AG04450 (cell line): ENCODE measurements at places on chromosomes 3 and 15. TPM values are rescaled to one million over a fixed set of nuclear protein-coding genes. Genes with fewer than 3 reads are reported as not detected.

DNA sequence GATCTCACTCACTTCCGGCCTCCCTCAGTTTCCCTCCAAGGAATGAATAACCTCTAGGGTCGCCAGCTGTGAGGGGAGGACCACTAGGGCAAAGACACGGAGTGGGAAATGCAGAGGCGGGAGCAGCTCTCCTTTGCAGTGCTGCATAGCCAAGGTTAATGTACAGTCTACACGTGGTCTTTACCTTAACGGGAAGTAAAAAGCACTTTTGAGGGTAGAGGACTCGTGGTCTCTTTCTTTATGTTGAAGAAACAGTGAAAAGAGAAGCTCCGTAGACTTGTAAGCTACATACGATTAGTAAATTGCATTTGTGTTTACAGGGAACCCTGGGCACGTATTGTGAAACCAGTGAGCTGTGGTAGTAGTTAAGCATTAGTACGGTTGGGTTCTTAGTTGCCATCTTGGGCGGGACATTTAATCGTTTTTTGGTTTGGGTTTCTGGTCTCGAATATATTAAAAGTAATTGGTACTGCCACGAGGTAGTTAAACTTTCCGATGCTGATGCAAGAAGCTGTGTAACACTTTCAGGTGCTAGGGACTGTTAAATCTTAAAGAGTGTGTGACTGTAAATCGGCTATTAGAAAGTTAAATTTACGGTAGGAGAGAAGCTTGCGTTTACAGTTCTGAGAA is 828 bp downstream of the U2SURP start:
- no peak for DNase-seq

- DNase-seq, result no peak
Measured at GRCh38 chr3:103166890-103167289, 732.1 kb downstream of the ZPLD1 start.

DNA sequence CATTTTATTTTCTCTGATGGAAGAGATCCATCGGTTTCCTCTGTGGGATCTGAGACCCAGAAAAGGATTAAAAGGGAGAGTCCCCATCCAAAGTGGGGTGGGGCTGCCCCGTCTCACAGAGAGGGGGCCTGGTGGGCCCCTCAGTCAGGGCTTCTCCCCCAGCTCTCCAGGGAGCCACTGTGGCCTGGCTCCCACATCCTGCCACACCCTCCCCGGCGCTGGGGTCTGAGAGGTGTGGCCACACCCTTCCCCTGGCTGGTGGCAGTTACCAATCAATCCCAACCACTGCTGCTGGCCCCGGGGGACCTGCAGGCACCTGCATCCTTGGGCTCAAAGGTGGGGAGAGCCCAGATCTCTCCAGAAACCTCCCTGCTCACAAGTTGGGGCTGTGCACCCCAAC is 161.8 kb upstream of the IQSEC1 start:
- no peak for DNase-seq

DNA sequence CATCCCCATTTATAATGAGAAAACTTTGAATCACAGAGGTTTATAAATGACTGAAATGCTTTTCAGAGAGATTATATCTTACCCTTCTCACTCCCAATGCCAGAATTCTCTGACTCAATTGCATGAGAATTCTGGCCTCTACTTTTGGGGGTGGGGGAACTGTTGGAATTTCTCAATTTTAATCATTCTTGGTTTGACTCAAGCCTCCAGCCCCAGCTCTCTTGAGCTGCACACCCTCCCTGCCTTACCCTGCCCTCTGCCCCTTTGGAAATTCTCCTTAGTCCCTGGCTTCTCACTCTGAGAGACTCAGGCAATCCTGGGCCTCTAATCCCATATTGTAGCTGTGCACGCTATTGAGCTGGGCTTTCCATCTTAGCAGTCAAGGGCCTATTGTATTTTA is 44.2 kb downstream of the ZNF589 start:
- no peak for DNase-seq

The GNAT1 gene
- not detected in 2 replicates for polyA plus RNA-seq

- DNase-seq, result no peak
Measured at GRCh38 chr3:66473181-66473580, 27.6 kb downstream of the LRIG1 start.

GRCh38 chr3:154324919-154325318 is 632 bp upstream of the DHX36 start:
- no peak for DNase-seq

DNA sequence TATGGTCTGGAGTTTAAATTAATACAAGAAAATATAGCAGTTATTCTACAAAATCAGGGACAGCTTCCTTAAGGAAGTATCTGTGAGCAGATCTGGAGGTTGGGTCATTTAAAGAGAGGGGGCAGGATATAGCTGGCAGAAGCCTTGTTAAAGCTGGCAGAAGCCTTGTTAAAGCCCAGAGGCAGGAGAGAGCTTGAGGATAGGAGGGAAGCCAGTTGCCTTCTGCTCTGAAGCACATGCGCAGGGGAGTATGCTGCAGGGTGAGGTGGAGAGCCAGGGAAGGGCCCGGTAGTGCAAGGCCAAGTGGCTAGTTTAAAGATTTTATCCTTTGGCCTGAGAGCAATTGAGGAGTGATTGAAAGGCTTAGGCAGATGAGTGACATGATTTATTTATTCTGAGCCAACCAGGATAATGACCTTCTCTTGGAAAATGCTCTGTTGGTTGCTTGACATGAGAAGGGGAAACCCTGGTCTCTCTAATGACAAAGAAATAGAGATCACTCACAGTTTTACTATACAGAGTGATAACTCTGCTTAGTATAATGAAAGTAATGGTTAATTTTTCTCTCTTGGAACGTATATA is 3.9 kb downstream of the EAF1 start:
- DNase-seq, result no peak

GRCh38 chr3:174884776-174885568 is 25.8 kb downstream of the NAALADL2 start:
- DNase-seq, result no peak

- no peak for DNase-seq
Measured at GRCh38 chr15:98443526-98443925, 204.8 kb upstream of the IGF1R start.

- DNase-seq, result no peak
Measured at GRCh38 chr3:144102421-144102820, 130.8 kb downstream of the DIPK2A start.

DNA sequence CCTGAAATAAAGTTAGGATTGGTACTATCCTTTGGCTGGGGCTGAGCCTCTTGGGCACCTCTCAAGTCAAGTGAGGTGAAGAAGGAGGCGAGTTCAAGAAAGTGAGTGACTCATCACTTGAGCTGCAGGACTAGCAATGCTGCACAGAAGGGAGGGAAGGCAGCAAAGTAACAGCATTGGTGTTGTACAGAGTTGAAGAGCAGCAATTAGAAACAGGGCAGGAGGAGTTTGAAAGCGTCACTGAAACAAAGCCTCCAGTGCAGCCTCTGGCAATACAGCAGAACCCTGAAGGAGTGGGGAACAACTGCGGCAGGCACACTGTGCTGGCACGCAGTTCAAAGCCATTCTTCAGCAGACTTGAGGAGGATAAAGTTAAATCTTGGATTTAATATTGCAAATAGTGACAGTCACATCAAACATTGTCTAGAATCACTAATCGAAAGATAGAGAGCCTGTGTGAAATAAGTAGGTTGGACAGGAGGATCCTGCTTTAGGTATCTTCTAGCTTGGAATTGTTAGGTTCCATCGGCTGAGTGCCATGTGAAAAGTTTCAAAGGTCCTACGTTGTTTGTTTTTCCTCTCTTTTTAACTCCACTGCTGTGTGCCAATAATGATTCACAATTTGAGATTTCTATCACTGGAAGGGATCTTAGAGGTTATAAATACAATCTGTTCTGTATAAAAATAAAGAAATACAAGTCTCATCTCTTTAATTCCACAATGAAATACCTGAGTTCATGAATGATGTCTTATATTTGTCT is 479.8 kb downstream of the NAALADL2 start:
- peak; percentile 15 for DNase-seq

The SUCNR1 gene
- polyA plus RNA-seq, result 0.01 TPM in 1 of 2 replicates, not detected in the other

- no peak for DNase-seq
Measured at GRCh38 chr3:106206146-106206545, 337.3 kb upstream of the CBLB start.

The SHC4 gene
- polyA plus RNA-seq, result 5.1 TPM in 2 replicates

- no peak for DNase-seq
Measured at GRCh38 chr15:38474155-38474757, 20.3 kb downstream of the FAM98B start.

DNA sequence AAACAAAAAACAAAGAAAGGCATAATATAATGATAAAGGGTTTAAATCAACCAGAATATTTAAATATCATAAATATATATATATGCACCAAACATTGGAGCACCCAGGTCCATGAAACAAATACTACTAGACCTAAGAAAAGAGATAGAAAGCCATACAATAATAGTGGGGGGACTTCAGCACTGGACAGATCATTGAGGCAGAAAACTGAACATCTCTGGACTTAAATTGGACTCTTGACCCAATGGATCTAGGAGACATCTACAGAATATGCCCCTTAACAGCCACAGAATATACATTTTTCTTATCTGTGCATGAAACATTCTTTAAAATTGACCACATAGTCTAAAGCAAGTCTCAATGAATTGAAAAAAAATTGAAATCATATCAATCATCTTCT is 48.7 kb upstream of the CD96 start:
- DNase-seq, result no peak

- DNase-seq, result no peak
Measured at GRCh38 chr3:177443469-177443868, 246.2 kb upstream of the TBL1XR1 start.

GRCh38 chr3:153113541-153113940 is 48.5 kb upstream of the RAP2B start:
- DNase-seq, result no peak

The PRSS50 gene
- polyA plus RNA-seq, result not detected in 2 replicates

GRCh38 chr3:7695049-7695448 is 806.6 kb upstream of the LMCD1 start:
- no peak for DNase-seq

GRCh38 chr15:49962044-49962602 is 156.9 kb downstream of the ATP8B4 start:
- no peak for DNase-seq

The LRRC31 gene
- not detected in 2 replicates for polyA plus RNA-seq

- DNase-seq, result no peak
Measured at GRCh38 chr3:181056136-181056732, 66.7 kb upstream of the DNAJC19 start.

- DNase-seq, result no peak
Measured at GRCh38 chr15:71596672-71597071, 213.7 kb upstream of the NR2E3 start.
